NCI-H2029 treated with DMSO at 0.1 percent for 48 hours (cell line): ENCODE measurements at places on chromosomes 6 and 20.

- no peak for DNase-seq
Measured at GRCh38 chr6:170189236-170189635, 101.6 kb downstream of the DLL1 start.

DNA sequence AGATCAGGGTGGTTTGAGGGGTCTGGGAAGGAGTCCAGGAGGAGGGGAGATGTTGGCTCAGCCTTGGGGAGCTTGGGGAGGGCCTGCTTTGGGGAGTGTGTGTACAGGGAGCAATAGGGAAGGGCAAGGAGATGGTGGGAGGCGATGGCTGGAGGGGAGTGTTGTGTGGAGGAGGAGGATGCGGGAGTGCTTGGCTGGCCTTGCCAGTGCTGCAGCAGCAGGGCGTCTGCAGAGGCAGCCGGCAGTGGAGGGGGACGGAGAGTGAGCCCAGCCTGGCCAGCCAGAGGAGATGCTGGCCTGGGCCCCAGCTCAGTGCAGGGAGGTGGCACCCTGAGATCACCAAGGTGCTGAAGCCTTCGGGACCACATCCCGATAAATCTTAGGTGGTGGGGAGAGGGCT, 3.9 kb downstream of the IP6K3 start:
- no peak for DNase-seq

DNA sequence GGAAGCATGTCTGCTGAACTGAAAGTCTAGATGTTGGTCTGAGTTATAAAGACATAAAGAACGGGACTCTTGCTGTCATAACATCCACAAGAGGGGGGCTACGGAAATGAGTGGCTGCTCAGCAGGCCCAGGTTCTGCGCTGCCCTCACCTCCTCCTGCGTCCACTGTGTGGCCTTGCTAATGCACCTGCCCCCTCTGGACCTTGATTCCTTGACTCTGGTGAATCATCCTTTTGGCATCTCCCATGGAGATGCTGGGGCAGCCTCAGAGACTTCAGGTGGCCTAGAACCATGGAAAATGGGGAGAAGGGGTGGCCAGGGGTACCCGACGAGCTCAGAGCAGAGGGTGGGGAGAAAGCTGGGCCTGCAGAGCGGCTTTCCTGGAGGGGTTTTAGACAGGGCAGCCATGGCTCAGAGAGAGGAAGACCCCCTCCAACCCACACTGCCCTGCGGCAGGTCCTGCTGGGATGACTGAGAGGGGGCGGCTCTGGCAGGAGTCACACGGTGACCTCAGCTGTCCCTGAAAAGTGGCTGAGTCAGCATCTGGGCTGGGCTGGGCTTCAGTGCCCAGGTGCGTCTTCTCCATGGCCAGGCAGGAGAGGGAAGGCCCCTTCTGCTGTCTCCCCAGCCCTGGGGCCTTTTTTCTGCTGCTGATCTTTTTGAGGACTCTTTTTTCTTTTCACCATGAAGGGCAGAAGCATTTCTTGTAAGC, 46.9 kb downstream of the DLGAP4 start:
- DNase-seq: no peak

DNA sequence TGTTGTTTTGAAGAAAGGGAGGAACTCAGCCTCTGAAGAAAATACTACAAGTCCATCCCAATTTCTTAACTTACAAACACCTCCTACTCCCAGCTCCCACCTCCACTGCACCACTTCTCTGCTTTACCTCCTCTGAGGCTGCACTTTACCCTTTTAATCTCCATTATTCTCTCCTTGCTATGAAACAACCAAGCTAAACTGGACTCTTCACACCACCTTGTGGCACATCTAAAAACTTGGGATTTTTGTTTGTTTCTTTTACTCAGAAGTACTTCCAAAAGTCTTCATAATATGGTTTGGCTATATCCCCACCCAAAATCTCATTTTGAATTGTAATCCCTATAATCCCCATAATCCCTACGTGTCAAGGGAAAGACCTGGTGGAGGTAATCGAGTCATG, 142.2 kb downstream of the MOXD1 start:
- no peak for DNase-seq

DNA sequence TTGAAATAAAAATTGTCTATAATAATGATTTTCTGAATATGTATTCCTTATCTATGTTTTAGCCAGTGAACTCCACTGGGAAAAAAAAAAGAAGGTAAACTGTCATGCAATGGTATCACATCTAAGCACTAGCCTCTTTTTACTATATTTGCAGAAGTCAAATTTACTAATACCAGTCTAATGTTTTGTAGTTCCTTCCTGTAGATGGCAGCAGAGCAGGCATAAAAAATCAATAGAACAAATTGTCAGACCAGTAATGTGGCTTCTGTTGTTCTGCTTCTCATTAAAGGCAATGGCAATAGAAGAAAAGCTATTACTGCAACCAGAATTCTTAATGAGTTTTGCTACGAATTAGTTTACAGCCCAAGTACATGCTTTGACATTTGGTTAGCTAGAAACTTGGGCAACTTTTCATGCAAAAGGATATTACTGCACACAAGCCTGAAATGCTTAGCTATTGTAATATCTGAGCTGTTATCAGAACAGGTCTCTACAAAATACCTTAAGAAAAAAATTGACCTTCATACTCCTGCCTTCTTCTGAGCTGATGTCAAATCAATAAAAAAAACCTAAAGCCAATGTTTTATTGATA, 476.9 kb downstream of the KHDRBS2 start:
- DNase-seq: no peak

- DNase-seq: no peak
Measured at GRCh38 chr20:2302384-2303060, 6.7 kb downstream of the TGM3 start.

DNA sequence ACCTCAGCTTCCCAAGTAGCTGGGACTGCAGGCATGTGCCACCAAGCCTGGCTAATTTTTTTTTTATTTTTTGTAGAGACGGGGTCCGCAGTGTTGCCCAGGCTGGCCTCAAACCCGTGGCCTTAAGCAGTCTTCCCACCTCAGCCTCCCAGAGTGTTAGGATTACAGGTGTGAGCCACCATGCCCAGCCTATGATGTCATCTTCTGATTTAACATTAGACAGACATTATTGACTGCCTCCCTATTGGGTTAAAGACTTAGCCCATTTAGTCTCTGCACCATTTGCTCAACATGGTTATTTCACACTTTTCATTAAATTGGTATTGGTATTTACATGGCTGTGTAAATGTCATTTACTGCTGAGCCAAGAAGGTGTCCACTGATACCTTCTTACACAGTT, 46.1 kb downstream of the DEK start:
- DNase-seq: no peak

DNA sequence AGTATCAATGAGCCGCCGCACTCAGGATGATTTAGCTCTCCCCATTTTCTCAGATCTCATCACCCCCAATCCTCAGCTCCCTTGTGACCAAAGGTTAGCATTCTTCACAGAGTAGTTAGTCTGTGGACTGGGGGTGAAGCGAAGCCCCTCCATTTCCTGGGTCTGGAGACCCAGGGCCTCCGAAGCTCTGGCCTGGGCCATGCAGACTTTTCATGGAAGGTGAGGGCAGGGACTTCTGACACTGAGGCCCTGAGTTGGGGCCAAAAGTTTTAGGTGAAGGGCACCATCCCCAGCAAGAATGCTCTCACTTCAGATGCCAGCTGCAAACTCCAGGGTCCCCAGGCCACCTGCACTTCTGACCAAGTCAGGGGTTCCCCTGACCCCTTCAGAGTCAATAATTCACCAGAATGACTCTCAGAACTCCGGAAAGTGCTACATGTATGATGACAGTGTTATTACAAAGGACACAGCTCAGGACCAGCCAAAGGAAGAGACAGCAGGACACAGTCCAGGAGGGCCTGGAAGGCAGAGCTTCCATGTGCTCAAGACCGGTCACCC, 65.7 kb upstream of the DUSP22 start:
- no peak for DNase-seq

- no peak for DNase-seq
Measured at GRCh38 chr6:142413111-142413510, 111.3 kb downstream of the ADGRG6 start.

- DNase-seq: no peak
Measured at GRCh38 chr20:3749689-3750531, 17.4 kb downstream of the HSPA12B start.

DNA sequence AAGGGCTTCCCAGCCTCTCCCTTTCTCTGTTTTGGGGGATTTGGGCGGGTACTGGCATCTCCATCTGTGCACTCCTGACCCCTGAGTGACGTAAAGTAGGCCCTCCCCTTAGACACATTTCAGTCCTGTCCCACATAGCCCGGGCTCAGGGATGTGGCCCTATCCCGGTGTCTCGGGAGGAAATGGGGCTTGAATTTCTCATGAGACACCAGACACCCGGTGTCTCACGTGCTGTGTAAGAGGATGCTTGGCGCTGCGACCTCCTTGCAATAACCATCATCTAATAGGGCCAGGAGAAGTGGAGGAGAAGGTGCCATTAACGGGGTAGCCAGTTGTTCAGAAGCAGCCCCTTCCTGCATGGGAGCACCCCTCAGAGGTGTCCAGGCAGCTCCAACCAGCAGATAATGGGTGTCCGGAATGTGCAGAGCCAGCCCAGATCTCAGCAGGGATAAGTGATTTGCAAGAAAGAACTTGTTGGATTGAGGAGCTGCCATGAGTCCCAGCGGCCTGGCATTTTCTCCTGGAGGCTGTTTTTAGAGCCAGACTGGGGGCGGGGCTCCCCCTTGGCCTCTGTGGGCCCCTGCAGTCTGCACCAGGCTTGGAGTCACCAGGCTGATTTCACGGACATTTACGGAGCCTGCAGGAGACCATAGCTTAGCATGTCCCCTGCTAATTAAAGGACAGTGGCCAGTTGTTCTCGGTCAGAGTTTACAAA, 372.0 kb downstream of the PREX1 start:
- no peak for DNase-seq
